Stimulated activated CD4-positive, alpha-beta T cell treated with anti-CD3 and anti-CD28 coated beads, Interleukin-4, amount 100 ng/mL, for 4 hours (primary cell): ENCODE measurements at places on chromosomes 11 and 22.
A peak's percentile ranks its signal among the peaks of the same experiment; 100 is the strongest.

DNA sequence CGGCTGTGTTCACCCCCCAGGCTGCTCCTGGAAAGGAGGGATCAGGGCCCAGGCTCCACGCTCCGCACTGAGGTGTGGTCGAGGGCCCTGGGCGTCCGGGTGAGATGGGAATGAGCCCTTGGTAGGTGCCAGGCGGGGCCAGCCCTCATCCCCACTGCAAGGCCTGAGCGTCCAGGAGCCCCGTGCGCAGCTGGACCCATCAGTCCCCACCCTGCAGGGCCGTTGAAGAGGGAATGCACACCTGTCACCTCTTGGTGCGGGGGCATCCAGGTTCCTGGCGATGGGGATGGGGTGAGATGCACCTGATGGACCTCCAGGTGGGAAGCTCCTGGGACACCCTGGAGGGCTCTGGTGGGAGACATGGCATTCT lies 72.2 kb downstream of the KCNQ1 start:
- DNase-seq: no peak

DNA sequence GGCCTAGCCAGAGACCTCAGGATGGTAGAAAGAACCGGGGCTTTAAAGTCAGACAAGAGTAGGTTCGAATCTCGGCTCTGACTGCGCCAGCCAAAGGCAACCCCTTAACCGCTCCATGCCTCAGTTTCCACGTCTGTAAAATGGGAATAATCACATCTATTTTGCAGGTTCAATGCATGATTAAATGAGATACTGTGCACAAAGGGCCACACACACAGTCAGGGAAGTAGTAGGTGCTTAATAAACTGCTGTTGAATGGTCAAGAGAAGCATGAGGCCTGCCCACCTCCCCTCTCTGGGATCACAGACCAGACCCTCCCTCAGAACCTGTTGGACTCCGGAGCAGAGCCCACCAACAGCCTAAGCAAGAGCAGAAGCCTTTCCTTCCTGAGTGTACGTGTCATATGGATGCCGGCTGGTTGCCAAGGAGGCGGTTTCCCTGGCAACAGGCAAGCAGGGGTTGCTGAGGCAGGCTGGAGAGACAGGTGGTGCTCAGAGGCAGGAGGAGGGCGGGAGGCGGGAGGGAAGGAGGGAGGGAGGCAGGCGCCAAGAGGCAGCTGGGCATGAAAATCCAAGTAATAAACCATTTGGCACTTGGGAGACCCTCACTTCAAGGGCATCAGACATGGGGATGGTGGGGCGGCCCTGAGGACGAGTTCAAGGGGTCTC lies 43.9 kb downstream of the NFAM1 start:
- no peak for DNase-seq

GRCh38 chr22:30288419-30289140 lies 725 bp downstream of the CASTOR1 start:
- no peak for DNase-seq

DNA sequence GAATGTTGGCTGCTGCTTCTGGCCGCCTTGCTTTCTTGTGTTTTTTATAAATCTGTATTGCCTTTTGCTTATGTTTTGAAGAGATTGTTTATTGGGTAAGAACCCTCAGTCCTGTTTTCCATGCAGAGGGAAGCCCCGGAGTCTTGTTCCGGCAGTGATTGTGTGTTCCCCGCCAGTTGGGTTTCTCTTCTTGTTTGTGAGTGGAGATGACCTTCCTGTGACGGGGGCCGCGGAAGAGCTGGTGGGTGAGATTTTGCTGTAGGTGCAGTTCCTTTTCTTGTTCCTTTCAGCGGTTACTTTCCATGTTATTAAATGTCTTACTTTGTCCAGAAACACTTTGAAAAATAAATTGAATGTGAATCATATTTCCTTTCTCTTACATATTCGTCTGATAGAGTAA lies 8.3 kb downstream of the TBC1D22A start:
- DNase-seq: no peak

GRCh38 chr22:30121960-30122359 lies 41.7 kb downstream of the HORMAD2 start:
- no peak for DNase-seq

DNA sequence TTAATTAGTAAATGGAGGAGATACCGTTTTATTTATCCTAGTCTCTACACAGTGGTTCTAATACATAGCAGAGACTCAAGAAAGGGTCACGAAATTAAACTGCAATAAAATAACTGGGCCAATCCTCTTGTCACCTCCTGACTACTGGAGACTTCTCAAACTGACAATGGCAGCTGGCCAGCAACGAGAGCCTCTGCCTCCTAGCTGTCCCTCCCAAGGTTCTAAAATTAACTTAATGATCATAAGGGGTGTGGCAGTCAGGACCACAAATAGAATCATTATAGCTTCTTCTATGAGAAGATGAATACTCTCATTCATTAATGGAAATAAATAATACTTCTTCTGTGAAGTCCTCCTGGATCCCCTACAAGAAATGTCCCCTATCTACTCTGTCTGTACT lies 63.8 kb upstream of the APOA1 start:
- no peak for DNase-seq

DNA sequence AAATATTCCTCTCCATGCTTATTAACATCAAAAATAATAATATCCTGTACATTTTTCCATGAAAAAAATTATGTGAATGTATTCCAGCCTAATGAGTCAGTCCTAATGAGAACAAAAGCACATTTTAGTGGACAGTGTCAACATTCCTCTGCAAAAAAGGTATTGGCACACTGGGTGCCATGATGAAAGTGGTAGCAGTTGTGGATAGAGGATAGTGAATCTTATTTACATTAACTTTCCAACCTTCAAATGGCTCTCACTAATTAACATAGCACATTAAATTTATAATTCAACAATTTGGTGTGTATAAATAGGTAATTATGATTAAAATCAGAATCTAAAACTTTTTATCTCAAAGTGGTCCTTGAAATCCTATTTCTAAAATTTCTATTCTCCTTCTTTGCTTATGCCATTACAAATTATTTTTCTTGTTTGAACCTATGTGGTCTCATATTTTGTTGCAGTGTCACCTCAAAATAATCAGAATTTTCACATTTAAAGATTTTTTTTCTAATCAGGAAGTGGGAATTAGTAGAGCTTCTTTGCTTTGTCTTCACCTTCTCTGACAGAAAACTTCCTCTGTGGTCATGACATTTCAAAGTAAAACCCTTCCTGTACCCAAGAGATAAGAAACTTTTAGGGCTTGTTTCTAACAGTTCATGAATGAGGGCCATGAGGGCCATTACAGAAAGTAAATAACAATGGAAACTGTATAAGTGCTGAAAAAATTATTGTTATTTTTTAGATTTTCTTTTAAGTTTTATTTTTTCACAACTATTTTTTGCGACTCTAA lies 18.7 kb downstream of the SOX6 start:
- no peak for DNase-seq

- DNase-seq: no peak
Observed at GRCh38 chr11:87142594-87142993, 104.9 kb downstream of the TMEM135 start.

GRCh38 chr11:64472593-64473455 lies 113.9 kb downstream of the RPS6KA4 start:
- DNase-seq: no peak

- DNase-seq: no peak
Observed at GRCh38 chr11:8828580-8829361, 82.2 kb upstream of the AKIP1 start.

DNA sequence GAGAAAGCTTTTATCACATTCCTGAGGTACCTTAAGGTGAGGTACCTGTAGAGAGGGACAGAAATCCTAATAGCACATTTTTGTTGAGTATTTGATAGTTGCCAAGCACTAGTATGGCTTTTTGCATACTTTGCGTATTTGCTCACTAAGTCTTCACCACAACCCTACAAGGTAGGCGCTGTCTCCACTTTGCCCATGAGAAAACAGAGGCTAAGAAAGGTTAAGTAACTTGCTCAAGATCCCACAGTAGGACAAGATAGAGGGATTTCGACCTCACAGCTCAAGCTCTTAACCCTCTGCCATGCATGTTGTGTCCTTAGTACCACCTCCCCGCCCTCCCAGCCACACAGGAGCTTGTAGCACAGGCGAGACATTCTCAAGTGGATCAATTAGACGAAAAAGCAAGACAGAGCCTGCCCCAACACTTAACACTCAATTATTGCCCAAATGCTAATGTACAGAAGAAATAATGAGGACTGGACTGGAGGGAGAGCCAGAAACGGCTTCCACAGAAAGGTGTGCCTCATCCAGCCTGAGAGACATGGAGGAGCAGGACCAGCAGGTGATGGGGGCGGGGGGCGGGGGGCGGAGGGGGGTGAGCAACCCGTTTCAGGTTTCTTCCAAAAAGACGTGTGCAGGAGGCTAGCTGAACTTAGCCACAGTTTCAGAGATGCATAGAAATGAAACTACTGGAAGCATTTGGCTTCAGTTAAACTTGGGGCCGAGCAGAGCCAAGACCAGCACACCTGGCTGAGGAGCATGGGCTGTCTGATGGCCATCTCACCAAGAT lies 26.7 kb upstream of the CD44 start:
- no peak for DNase-seq

- DNase-seq: peak; percentile 20
Observed at GRCh38 chr11:88508759-88509581, 171.4 kb upstream of the CTSC start.

DNA sequence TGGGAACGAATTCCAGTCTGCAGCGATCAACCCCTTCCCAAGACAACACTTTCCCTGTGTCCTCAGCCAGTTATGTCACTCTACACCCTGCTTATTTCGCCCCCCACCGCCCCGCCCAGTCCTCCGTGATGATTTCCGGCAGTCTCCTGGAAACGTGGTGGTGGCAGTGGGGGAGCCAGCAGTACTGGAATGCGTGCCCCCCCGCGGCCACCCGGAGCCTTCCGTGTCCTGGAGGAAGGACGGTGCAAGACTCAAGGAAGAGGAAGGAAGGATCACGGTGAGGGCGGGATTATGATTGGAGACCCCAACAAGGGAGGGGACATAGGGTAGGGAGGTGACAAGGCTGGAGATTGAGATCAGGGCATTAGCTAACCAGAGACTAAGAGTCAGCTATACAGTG lies 4.1 kb downstream of the ROBO3 start:
- no peak for DNase-seq

- no peak for DNase-seq
Observed at GRCh38 chr22:36211237-36211861, 9.7 kb upstream of the APOL4 start.

DNA sequence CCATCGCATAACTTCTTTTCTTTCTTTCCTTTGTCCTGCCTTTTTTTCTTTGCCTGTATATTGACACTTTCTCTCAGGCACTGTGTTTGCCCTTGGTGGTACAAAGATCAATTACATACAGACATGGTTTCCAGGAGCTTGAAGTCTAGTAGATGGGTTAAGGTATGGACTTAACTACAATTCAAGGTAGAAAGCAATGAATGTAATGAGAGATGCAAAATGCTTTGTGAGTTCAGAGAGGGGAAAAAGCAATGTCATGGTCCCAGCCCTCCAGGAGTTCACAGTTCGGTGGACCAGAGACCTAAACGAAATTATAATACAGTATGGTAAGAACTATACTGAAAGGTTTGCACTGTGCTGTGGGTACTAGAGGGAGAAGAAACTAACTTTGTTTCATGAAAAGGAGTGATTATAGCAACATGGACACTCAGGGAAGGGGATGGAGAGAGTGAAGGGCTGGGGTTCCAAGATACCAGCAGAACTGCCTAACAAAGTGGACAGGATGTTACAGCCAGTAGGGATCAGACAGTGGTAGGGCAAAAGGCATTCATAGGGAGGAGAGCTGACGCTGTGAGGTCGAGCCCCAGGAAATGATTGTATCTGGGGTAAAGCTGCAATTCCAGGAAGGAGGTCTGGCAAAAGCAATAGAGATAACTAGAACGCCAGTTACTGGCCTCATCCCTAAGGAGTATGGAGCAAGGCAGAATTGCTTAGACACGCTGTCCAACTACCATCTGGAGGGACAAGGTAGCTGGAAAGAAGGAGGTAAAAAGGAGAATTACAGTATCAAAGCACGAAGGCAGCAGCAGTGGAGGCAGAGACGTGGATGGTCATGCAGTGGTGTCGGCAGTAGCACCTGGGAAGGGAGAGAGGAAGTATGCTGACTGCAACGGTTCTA lies 158.3 kb upstream of the MTMR2 start:
- no peak for DNase-seq

DNA sequence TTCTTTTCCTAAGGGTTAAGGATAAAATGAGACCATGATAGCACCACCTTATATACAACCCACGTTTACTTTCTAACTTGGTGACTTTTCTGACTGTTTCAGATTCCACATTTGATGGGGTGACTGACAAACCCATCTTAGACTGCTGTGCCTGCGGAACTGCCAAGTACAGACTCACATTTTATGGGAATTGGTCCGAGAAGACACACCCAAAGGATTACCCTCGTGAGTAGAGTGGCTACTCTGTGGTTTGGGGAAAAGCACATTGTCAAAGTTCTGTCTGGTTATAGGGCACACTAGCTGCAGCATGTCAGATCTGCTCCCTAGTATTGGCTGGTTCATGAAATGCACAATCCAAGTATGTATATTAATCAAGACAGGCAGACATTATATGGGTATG lies 117.3 kb downstream of the SPON1 start:
- no peak for DNase-seq

GRCh38 chr11:27705873-27706820 lies 5.9 kb upstream of the BDNF start:
- no peak for DNase-seq

DNA sequence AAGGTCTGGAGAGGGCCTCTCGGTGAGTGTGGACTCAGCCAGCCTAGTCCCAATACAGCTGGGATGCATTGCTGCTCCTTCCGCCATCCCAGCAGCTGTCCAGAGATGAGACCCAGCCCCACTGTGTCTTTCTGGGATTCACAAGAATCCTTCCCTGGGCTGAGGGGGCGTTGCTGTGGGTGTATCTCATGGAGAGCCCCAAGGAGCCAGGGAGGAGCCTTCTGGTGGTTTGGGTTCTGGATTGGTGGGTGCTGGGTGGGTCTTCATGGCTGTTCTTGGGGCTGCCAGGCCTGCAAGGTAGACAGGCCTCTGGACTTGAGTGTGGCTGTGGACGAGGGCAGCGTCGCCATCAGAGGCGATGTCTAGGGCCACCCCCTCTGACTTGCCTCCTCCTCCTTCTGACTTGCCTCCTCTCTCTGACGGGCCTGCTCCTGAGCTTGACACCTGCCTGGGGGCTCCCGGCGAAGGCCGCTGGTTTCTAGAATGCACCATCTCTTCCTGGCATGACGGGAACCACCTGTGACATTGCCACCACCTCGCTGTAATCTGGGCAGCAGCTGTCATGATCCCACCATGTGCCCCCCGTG lies 17.2 kb downstream of the KCNQ1 start:
- no peak for DNase-seq

DNA sequence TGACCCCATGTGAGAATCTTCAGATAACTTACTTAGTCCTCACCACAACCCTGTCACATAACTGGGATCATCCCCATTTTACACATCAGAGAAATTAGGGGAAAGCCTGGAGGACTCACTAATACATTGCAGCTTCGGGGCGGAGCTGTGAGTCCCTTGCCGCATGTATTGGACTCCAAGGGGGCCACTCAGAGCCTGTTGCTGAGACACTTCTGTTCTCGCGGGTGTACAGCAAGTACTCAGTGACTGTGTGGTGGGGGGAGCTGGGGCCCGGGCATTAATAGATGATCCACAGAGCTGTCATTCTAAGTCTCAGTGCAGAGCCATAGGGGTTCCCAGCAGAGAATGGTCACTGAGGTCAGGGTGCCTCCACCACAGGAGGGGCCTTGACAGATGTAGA lies 13.5 kb downstream of the OAF start:
- DNase-seq: no peak
